ENCODE measurements at places on chromosomes 1 and 21. TPM values are rescaled to one million over a fixed set of nuclear protein-coding genes. Genes with fewer than 3 reads are reported as not detected.

Gene NHLH2
- not detected for total RNA-seq

Gene PCAT6
- total RNA-seq = not detected

Gene DDR2
- total RNA-seq = 3.4 TPM

Gene PPIE
- 38.7 TPM for total RNA-seq

Gene LORICRIN
- total RNA-seq = not detected

Gene XCL2
- total RNA-seq = not detected

Gene TEDDM1
- not detected for total RNA-seq

Gene PRDM15
- total RNA-seq = 3.0 TPM

Gene CACYBP
- total RNA-seq = 205 TPM

Gene CD101
- total RNA-seq = 0.44 TPM

Gene PRR9
- not detected for total RNA-seq

Measured in lung microvascular endothelial cell (primary cell).